ENCODE measurements at places on chromosomes 6 and 20.

- no peak for DNase-seq
Observed at GRCh38 chr6:13992417-13993055, 67.8 kb downstream of the RNF182 start.

- no peak for DNase-seq
Observed at GRCh38 chr6:11343963-11344723, 111.7 kb upstream of the NEDD9 start.

DNA sequence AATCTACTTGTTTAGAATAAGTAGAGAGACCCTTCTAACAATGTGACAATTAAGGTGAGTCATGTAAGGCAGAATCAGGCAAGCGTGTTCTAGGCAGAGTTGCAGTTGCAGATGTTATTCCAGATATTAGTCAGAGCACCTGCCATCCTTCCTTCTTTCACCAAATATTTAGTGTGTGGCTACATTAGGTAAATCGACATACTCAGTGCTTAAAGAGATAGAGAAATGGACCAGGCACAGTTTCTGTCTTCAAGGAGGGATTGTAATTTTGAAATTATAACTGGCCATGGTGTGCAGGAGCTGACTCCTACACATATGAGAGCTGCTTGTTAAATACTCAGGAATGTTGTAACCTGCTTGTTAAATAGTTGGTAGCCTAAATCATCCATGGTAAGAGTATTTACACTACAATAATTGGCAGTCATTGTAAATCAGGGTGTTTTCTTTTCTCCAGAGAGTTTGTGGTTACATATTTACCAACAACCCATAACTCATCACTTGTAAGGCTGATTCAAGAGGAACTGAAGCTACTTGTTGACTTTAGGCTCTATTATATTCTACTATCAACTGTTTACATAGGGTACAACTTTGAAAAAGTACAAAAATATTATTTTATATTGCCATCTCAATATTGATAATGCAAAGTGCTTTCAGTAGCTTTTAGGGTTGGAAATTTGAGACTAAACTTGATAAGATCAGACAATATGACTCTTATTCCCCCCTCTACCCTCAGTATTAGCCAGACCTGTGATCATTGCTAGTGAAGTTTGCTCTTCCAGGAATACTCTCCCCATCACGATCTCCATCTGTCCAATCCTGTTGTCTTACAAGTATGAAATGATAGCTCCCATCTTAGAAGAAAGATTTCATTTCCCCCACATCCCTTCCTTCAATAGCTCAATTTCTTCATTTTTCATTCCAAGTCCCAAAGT lies 607.1 kb downstream of the COL12A1 start:
- DNase-seq = no peak

GRCh38 chr6:108465098-108465495 lies 95.6 kb upstream of the FOXO3 start:
- no peak for DNase-seq

GRCh38 chr6:147095316-147095715 lies 108.9 kb upstream of the STXBP5 start:
- DNase-seq = no peak

DNA sequence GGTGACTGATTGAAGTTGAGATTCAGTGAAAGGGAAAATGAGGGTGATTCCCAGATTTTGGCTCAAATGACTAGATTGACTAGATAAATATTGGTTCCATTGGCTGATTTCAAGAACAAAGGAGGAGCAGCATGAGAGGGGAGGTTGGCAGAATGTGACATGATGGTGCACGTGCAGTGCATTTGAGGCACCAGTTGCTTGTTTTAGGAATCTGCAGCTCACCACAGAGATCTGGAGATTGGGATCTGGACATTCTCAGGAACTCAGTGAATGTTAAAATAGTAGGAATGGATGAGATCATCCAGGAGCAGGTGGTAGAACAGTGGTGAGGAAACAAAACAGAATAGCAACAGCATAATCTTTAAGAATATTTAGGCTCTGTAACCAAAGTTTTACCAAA lies 496.3 kb downstream of the DHX35 start:
- no peak for DNase-seq

- DNase-seq = no peak
Observed at GRCh38 chr6:26307850-26308249, 57.1 kb upstream of the BTN3A2 start.

DNA sequence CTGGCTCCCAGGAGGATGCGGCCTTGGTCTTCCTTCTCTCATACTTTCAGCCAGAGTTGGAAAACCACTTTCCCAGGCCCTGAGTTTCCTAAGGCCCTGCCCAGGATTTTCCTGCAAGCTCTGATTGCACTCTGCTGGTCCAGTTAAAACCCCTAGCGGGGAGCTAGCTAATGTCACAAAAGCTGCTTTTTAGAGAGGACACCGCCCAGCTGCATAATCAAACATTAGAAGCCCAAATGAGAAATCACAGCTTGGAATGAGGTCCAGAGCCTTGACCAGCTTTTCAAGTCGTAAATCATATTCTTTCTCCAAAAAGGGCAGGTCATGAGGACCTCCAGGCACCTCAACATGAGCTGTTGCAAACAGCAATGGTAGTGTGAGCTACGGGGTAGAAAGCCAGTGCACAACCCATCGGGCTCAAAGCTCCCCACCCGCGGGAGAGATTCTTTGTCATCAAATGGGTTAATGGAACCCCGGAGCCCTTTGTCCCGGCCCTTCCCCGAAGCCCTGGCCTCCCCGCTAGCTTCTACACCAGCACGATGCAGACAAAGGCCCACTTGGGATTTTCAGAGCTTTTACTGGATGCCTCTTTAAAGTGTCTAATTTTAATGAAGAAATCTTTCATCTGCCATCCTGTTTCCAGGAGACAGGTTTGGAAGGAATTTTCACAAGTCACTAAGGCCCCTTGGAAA lies 134.0 kb downstream of the SCML4 start:
- no peak for DNase-seq

GRCh38 chr6:138988469-138988834 lies 399 bp upstream of the REPS1 start:
- no peak for DNase-seq

DNA sequence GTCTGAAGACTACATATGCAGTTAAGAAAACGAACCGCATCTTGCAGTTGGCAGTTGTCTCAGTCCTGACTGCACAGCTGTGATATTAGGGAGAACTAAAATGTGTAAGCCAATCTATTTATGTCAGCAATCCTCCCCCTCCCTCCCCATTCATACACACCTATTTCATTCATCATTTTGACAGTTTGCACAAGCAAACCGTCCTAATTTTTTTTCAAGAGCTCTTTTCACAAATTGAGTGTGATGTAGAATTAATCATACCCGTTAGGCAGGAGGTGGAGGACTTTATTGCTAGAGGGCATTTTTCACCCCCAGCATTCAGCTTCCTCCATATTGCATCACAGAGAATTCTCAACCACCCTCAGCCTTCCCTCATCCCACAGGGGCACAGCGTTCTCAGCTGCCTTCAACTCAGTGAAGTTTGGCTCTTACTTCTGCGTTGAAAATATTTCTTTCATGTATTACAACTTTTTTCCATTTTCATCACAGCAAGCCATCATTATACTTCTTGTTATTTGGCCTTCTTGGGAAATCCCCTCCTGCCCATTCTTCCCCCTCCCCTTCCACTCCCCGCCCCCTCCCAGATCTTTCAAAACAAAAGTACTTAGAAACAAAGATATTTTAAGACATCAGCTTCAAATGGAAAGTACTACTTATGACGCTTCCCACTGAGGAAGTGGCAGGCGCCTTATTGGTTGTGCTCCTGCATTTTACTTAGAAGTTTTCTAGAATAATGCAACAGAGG lies 37.5 kb downstream of the NOX3 start:
- peak; percentile 81 for DNase-seq

- DNase-seq = no peak
Observed at GRCh38 chr20:12902992-12903391, 105.8 kb upstream of the SPTLC3 start.

- no peak for DNase-seq
Observed at GRCh38 chr6:305371-306206, 13.3 kb downstream of the DUSP22 start.

DNA sequence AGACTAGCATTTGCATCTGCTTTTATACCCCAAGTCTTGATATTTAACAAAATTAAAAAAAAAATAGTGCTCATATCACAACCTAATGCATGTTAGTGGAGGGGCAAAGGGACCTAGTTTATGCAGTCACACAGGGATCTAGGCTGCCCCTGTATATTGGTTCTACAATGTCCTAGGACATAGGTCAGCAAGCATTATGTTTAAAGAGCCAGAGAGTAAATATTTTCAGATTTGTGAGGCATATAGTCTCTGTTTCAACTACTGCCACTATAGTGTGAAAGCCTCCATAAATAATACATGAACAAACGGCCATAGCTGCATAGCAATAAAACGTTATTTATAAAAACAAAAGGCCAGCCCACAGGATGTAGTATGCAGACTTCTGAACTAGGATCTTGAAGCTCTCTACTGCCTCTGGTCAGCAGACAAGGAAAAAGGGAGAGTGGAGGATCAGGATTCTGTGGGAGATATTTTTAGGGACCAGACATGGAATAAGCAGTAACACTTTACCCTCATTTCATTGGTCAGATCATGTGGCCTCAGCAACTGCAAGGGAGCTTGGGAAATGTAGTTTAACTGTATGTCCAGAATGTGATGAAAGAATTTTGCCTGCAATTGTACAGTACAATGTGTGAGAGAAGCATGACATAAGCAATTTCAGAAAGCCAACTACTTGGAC lies 414.2 kb upstream of the SPTLC3 start:
- no peak for DNase-seq

Data from naive thymus-derived CD4-positive, alpha-beta T cell (primary cell).